ENCODE measurements at places on chromosomes 16 and 17.

- DNase-seq: no peak
Measured at GRCh38 chr16:86668136-86668910, 90.0 kb downstream of the FOXL1 start.

DNA sequence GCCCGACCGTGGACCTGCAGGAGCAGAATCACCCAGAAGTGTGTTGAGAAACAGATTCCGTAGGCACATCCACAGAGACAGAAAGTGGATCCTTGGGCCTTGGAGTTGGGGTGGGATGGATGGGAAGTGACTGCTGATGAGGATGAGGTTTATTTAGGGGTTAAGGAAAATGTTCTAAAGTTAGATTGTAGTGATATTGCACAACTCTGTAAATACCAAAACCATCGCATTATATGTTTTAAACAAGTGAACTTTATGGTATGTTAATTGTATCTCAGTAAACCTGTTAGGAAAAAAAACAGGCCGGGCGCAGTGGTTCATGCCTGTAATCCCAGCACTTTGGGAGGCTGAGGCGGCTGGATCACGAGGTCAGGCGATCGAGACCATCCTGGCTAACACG is 3.6 kb downstream of the ENDOV start:
- no peak for DNase-seq

DNA sequence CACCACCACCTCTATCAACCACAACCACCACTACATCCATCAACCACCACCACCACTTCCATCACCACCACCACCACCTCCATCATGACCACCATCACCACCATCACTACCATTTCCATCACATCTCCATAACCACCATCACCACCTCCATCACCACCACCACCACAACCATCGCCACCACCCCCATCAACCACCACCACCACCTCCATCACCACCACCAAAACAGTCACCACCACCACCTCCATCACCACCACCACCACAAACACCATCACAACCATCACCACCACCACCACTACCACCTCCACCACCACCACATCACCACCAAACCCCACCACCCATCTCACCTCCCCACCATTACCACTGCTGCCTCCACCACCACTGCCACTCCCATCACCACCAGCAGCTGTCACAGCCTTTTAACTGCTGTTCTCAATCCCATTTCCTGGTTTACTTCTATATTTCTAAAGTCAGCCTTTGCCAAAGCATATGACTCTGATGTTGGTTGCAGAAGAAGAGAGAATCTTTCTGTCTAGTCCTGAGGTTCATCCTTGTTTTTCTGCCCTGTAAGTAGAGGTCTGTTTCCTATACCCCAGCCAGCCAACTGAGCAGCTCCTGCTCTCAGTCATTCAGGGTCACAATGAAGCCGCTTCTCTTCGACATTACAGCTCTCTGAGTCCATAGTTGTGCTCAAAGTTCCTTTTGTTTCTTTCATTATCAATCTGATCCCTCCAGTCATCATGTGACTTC is 14.0 kb downstream of the MARCHF10 start:
- no peak for DNase-seq

- DNase-seq: no peak
Measured at GRCh38 chr17:13024526-13025257, 6.9 kb upstream of the ELAC2 start.

- DNase-seq: no peak
Measured at GRCh38 chr17:8108972-8109660, 9.2 kb downstream of the ALOXE3 start.

GRCh38 chr16:80614908-80615671 is 74.3 kb downstream of the DYNLRB2 start:
- DNase-seq: no peak

DNA sequence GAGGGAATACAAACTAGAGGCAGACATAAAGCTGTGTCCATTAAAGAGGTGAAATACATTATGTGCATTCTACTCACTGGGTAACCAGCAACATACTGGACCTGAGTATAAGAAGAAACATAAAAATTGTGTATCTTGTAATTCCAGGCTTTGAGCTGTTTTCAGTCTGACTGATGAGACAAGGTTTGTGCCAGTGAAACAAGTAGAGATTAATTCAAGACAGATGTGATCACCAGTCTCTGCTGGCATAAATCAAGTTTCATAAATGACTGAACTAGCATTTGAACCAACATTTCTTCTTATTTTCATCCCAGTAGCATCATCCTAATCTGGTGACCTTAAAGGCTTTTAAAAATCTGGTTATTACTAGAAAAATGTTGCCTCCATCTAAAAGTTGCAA is 108.8 kb upstream of the RPL38 start:
- DNase-seq: no peak

DNA sequence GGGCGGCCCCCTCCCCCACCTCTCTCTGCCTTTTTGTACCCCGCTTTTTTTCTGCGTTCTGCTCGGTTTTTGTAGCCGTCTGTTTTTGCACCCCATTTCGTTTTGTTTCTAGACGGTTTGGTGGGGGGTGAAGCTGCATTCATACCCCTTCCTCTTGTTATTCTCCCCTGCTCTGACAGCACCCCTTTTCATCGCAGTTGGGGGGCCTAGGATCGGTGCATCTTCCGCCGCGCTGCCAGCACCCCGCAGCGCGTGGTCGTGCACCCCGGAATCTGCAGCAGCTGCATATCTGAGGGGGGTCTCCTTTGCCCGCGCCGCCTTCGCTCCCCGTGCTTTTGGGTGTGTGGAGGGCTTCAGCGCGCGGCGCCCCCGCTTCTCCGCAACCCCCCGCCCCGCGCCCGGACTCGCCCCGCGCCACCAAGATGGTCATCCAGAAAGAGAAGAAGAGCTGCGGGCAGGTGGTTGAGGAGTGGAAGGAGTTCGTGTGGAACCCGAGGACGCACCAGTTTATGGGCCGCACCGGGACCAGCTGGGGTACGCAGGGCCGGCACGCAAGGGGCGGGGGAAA is 455 bp downstream of the ATP1B2 start:
- DNase-seq: no peak

DNA sequence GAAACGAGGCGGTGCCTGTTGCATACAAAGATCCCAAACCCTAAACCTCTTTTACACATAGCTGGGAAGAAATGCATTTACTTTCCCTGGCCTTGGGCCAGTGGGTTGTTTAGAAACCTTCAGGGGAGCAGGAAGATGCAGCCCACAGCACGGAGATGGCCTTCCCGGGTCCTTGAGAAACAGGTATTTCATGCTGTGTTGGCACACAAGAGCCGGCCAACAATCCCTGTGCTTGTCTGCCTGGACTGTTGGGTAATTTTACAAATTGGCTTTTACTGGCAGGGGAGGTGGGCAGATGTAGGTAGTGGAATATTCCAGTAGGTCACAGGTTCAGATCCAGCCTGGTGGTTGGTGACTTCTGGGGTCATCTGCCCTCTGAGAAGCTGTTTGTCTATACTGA is 148.0 kb downstream of the FOXL1 start:
- DNase-seq: no peak

DNA sequence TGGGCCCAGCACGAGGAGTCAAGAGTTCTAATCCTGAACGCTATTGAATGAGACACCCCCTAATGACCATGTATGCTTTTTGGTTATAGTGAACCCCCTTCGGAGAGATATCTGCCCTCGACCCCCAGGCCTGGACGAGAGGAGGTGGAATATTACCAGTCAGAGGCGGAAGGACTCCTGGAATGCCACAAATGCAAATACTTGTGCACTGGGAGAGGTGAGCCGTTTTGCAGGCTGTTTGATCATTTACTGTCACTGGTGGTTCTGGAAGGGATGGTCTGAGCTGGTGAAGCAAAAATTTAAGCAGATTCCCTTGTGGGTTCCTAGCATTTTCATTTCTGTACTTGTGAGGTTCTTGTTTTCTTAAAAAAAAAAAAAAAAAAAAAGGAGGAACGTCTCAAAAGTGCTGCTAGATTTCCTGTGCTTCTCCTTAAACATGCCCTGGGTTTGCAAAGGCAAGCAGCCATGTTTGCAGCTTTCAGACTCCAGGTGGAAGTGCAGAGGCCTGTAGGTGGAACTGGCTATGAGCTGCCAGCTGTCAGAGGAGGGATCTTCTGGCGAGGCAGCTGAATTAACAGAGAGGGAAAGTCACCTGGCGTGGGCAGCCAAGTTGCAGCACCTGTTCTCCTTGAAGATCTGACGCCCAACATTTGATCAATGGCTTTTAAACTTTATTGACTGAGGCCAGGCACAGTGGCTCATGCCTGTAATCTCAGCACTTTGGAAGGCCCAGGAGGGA is 3.5 kb downstream of the MARVELD3 start:
- DNase-seq: no peak

DNA sequence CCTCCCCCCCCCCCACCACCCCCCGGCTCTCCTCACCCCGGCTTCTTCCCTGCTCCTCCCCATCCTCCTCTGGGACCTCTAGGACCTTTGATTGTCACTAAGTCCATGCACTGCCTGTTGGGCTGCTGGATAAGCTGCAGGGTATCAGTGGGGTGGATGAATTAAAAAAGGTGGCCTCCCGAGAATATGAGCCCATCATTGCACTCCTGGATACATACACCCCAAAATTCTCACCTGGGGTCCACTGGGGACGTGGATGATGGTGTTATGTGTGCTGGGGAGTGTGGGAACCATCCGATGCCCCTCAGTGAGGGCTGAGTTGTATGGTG is 88.8 kb downstream of the IRF8 start:
- DNase-seq: no peak

GRCh38 chr16:58462089-58462488 is 37.9 kb upstream of the NDRG4 start:
- no peak for DNase-seq

DNA sequence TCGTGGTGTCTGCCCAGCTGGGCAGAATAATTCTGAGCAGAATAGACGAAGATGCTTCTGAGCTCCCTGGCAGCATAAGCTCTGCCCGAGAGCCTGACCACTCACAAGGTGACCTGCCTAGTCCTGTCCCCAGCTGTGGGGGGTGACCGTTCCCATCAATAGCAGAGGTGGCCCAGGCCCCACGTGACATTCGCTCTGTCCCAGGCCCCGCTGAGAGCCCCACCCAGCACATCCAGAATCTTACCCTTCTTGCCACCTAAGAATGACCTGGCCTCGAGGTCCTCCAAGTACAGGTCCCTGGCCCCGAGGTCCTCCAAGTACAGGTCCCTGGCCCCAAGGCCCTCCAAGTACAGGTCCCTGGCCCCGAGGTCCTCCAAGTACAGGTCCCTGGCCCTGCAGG is 695 bp upstream of the TMEM204 start:
- no peak for DNase-seq

Measured in NCI-H1436 treated with DMSO at 0.1 percent for 48 hours (cell line).